ENCODE measurements at places on chromosomes 4 and X. TPM values are rescaled to one million over a fixed set of nuclear protein-coding genes. Genes with fewer than 3 reads are reported as not detected.

The FGF13 gene
- total RNA-seq: not detected

The DCAF8L2 gene
- total RNA-seq: not detected

The MAGED4 gene
- total RNA-seq: 115 TPM

The NLGN4X gene
- under 0.01 TPM for total RNA-seq

The CENPE gene
- total RNA-seq: 4.2 TPM
